Left hindlimb (tissue), 1 donor: ENCODE measurements at places on chromosomes 3 and 15.

GRCh38 chr15:63323798-63324563, 46.6 kb downstream of the APH1B start:
- DNase-seq = no peak

DNA sequence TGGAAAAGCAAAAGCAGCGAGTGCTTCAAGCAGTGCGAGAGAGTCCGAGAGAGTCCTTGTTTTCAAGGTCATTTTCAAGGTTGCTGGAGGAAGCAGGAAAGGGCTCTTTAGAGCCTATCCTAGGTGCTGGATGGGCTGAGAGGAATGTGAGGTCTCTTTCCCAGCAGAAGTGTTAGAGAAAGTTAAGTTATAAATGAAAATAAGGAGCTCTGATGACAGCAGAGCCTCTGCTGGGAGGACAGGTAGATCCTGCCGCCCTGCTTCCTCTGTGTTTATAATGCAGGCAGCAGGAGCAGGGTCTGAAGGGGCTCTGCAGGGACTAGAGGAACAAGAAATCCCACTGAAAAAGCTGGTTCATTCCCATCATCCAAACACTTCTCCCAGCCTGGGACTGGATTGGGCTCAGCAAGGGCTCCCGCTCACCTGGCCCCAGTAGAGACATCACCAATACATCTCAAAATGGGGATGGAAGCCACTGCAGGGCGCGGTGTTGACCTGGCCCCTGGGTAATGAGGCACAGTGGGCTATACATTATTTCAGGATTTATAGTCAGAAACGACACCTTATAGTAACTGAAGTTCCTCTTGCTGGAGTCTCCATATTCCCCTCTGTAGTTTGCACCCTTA, 41.5 kb upstream of the RAB6B start:
- DNase-seq = no peak

DNA sequence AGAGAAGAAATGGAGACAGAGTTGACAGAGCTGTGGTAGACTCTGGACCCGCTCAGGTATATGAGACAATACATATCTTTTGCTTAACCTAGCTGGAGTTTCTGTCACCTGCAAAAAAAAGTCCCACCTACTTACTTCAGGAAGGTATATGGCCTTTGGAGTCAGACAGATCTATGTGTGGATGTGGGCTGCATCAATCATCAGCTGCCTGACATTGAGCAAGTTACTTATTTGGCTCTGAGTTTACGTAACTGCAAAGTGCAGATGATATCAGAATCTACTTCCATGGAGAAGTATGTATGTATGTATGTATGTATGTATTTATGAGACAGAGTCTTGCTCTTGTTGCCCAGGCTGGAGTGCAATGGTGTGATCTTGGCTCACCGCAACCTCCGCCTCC, 124.3 kb downstream of the MYLK start:
- no peak for DNase-seq

GRCh38 chr3:156643729-156644389, 30.5 kb upstream of the TIPARP start:
- peak; percentile 53 for DNase-seq

DNA sequence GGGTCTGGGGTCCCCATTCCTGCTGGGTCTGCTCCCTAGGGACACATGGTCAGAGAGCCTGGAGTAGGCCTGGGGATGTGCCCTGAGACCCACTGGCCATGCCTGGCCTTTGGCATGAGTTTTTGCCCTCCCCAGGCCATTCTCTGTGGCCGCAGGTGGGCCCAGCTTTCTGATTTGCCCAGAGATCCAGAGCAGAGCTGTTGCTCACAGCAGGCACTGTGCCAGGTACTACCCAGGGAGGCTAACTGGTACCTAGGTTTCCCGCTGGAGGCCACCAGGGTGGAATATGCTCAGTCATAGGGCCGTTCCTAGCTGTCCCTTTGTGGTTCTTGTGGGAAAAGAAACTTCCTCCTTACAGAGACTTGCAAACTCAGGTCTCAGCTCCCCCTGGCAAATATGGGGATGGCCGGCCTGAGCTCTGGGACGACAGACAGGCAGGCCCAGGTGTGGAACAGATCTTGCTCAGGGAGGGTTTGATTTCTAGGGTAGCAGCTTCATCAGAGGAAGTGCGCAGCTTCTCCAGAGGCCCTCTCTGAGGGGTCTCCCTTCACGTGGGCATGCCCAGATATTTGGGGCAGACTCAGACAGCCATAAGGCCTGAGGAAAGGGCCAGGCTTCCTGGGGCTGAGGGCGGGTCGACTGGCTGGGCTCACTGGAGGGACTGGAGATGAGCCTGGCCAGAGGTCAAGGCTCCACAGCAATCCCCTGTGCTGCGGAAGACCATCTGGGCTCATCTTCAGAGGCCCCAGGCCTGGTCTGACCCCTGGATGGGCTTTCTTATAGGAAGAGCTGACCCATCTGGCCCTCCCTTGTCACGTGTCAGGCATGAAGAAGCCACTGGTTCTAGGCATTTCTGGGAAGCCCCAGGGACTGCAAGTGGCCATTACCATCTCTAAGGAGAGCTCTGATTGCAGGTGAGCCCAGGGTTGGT, 28.0 kb downstream of the ACAA1 start:
- peak; percentile 10 for DNase-seq

DNA sequence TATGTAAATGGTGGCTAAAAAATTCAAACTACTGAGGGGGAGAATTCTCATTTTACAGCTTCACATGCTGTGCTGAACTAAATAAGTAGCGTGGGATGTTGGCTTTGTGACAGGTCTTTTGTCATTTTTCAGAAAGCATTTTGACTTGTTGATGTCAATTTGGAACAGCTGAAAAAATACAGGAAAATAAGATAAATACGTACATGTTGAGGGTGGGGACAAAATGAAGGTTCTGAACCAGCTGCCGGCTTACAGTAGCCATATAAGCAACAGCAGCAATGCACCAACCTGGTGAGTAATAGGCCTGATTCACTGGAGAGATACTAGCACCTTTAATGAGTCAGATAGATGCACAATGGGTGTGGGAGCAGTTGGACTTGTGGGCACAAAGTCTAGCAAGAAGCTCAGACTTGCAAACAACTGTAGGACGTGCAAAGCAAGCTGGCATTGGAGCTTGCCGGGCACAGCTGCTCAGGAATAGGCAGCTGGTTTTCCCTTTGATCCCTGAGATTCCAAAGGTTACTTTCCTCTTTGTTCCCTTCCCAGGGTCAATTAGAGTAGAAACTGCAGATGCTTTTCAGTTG, 12.9 kb downstream of the B3GNT5 start:
- no peak for DNase-seq

DNA sequence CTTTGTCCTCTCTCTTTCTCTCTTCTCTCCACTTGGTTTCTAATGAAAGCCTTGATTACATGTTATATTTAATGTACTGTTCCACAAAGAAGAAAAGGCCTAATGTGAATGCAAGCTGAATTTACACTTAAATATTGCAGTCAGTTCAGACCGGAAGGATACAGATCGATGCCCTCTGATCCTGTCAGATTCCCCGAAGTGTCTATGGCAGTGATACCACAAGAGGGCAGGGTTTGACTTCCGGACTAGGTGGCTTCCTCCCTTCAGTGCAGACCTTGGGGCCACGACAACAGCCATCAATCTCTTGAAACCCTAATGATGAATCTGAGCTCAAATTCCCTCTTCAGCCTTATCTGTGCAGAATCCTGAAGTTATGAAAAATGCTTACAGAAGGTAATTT, 29.5 kb downstream of the AGTR1 start:
- DNase-seq = no peak

GRCh38 chr3:193831495-193832455, 238.8 kb downstream of the OPA1 start:
- no peak for DNase-seq

- DNase-seq = no peak
Observed at GRCh38 chr3:30608598-30608947, 2.2 kb downstream of the TGFBR2 start.

- DNase-seq = no peak
Observed at GRCh38 chr3:179949412-179949811, 87.3 kb downstream of the PEX5L start.

DNA sequence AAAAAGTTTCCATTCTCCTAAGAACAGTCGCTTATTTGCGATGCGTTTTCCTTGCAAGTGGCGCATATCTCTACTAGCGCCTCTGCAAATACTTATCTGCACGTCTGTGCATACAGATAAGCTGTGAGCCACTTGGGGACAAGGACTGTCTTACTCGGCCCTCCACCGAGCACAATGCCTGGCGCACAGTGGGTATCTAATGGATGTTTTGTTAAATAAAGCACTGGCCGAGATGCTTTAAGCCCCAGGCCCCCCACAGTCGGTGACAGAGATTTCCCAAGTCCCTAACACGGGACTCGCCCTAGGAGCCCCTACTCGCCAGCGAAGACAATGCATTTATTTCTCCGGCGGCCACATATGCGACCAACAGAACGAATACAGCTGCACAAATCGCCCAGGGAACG, 503 bp downstream of the HLTF start:
- no peak for DNase-seq

DNA sequence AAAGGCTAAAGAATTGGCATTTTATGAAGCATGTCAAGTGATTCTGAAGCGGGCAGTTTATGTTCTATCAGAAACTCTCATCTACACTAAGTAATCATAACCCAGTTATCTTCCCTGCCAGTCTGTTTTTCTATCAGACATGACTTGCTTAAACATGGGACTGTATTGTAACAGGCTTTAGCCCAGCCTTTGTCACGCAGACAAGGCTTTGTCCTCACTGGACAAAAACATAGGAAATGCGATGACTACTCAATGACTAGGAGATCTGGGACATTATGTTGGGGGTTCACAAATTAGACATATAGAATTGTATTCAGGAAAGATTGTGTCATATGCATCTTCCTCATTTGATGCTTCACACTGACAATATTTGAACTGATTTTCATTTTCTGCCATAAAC, 115.5 kb downstream of the GADL1 start:
- DNase-seq = no peak

DNA sequence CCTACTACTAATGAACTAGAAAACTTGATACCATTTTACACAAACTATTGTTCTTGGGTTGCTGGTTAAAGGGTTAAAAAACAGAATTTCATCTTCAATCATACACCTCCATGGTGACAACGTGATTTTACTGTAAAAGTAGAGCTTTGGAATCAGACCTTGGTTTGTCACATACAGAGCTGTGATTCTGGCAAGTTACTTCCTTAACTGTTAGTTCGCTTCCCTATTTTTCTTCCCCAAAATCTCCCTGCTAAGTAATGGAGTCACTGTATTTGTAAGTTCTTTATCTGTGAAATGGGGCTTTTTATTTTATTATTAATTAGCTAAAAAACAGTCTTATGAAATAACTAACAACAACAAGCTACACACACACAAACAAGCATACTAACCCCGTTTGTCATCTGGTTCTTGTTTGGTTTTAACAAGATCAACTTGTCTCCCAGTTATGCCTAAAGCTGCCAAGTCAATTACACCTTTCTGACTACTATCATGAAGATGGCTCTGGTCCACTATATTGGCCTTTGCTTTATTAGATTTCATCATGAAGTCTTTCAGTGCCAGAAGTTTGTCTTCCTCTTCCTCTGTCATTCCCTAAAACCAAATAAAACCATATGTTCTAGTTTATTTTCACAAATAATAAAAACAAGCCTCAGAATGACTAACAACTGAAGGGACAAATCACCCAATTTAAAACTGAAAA, 38.6 kb downstream of the PIK3R4 start:
- DNase-seq = no peak

DNA sequence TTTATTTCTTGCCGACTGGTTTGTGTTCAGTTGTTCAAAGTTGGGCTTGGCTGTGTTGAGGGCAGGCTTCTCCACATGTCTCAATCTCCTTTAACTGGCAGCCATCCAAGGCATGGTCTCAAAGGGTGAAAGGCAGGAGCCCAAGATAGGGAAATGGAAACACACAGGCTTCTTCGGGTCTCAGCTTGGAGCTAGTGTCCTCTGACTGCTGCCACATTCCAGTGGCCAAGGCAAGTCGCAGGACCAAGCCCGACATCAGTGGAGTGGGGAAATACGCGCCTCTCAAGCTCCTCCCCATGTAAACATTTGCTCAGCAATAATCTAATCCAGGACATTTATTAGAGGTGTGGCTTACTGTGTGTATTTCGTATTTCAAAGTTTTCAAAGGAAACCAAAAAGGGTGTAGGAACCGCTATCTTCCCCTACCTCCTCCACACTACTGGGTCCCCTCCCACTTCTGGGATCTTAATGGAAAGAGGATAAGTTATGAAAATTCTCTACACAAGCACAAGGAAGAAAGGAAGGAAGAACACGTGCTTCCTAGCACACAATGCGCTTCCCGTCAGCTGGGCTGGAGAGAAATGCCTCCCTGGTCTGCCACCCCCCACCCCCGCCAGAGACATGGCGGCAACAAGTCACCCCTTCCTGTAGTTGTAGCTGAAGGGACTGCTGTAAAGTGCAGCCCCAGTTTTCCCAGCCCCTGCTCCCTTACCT, 181.7 kb downstream of the FAM43A start:
- DNase-seq = no peak

GRCh38 chr3:96991800-96992365, 177.5 kb downstream of the EPHA6 start:
- no peak for DNase-seq

DNA sequence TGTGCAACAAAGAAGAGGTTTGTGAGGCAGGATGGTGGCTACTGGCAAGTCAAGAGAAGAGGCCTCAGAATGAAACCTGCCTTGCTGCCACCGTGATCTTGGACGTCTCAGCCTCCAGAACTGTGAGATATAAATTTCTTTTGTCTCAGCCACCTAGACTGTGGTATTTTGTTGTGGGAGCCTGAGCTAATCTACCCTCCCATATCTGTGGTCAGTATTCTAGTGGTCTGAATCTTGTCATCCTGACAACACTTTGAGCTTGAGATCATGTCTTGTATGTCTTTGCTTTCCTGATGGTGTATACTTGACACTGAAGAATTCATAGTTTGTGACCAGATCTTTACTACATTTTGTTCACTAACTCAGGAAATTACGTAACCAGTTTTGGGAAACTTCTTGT, 240.6 kb upstream of the GOLIM4 start:
- no peak for DNase-seq

DNA sequence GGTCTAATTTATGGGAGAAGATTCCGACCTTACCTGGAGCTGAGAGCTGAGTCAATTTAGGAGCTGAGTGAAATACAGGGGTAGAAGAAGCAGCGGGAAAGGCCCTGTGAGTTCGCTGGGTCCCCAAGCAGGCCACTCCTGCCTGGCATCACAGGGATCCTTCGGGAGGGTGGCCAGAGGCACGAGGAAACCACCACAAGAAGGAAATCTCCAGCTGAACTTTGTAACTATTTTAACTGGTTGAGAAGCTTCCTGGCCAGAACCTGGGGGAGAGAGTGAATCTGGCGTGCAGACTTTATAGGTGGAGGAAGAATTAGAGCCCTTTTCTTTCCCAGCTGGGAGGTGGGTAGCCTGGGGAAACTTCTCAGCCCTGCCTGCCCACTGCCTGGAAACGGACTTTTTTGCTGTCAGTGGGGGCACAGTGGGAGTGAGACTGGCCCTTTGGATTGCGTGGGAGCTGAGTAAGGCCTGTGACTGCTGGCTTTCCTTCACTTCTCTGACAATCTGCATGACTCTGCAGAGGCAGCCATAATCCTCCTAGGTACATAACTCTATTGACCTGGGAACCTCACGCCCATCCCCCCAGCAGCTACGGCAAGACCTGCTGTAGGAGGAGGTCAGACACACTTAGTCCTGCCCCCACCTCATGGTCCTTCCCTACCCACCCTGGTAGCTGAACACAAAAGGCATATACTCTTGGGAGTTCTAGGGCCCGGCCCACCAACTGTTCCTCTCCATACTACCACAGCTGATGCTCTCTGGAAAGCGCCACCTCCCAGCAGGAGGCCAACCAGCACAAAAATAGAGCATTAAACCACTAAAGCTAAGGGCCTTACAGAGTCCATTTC, 340.7 kb downstream of the CNTN3 start:
- no peak for DNase-seq
